ENCODE measurements at places on chromosomes 7 and 10. TPM values are rescaled to one million over a fixed set of nuclear protein-coding genes. Genes with fewer than 3 reads are reported as not detected.

GRCh38 chr10:79926037-79926436, 22.9 kb downstream of the SFTPD start:
- no peak for DNase-seq

- no peak for DNase-seq
Measured at GRCh38 chr10:128210215-128211063, 84.2 kb upstream of the MKI67 start.

- DNase-seq: no peak
Measured at GRCh38 chr7:146175716-146176115, 59.1 kb downstream of the CNTNAP2 start.

DNA sequence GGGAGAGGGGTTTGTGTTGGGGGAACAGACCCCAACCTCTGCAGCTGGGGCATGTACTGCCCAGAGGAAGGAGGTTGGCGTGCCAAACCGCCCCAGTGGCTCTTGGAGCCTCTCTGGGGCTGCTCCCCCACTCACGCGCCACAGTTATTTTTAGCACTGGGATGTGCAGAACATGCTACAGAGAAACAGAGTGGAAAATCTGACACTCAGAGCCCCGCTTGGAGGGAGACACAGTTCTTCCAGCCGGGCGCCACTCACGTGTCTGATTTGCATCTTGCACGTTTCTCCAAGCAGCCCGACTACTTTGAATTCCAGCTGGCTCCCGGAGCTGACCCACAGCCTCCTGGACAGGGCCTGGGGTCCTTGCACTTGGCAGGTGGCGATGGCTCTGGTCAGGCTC, 182.0 kb downstream of the RPS24 start:
- no peak for DNase-seq

DNA sequence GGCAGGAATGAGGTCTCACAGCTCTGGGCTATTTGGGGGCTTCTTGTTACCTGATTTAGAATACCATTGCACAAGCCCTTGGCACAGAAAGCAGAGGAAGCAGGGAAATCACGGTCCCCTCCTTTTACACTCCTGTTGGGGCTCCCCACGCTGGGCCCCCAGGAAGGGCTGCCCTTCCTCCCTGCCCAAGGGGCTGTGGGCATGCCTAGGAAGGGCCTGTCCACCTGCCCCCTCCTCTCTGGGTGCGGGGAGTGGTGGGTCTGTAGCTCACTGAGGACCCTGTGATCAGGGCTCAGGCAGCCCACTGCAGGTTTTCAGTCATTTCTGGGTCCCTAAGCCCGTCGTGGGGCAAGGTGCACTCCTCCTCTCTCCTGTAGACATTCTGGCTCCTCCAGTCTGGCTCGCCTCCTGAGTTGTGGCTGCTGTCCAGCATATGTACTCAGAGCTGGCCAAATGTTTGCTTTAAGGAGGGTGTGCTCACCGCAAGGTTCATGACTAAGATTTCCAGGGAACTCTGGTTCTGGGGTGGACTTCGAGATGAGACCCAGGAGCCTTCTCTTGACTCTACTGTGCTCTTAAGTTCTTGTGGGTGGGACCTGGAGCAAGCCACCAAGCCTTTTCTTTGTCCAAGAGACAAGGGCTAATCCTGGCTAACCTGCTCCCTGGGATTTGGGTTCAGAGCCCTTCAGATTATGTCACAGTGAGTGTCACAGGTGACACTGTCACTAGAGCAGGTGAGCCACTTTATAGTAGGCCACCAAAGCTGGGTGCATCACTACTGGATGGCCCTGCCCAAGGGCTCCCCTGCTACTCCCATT, 56.0 kb downstream of the TACR2 start:
- DNase-seq: no peak

DNA sequence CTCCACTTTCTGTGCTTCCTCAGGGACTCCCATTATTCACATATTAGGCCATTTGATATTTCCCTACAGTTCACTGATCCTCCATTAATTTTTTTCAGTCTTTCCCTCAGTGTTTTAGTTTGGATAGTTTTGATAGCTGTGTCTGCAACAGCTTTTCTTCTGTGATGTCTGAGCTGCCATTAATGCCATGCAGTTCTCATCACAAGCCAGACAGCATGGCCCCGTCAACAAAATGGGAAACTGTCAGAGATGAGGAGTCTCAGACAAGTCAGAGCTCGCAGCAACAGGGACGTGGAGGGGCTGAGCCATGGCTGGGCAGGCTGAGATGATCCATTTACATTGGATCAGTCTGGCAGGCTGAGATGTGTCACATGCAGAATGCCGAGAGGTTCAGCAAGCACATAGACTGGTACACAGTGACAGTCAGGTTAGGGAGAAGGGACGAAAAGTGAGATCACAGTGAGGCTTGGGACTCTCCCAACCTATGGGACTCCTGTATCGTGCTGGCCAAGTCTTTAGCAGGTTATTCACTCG, 65.4 kb downstream of the NPS start:
- no peak for DNase-seq

DNA sequence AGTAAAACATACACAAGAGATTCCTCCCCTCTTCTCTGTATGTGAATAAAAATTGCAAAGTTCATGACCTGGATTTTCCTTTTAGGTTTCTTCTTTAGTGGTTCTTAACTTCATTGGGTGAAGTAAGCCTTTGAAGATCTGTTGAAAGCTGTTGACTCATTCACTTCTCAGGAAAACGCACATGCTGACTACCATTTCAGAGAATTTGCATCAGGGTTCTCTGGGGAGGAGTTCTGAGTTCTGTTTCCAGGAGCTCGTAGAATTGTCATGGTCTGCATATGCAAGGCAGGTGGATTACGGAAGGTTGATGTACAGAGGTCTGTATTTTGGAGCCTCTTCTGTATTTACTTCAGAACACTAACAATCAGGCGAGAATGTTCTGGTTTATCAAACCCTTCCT, 962 bp upstream of the SLC26A4 start:
- peak; percentile 54 for DNase-seq

GRCh38 chr10:58951746-58952145, 224.7 kb upstream of the PHYHIPL start:
- DNase-seq: peak; percentile 45

DNA sequence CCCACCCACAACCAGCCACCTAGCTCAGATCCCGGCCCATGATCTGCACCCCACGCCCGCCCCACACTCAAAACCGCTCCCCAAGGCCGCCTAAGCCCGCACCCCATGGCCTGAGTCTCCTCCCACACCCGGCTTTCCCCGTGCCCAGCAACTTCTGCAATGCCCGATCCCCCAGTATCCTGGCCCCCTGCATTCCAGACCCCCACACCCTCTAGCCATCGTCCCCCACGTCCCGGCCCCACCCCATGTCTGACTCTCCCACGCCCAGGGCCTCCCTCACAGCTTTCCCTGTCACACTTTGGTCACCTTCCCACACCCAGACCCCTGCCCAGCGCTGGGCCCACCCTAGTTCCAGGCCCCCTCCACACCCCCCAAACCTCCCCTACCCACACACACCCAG, 20.1 kb upstream of the FXYD4 start:
- DNase-seq: no peak

- DNase-seq: no peak
Measured at GRCh38 chr7:114921631-114922025, 266 bp upstream of the MDFIC start.

- no peak for DNase-seq
Measured at GRCh38 chr10:114925587-114926586, 12.1 kb upstream of the TRUB1 start.

GRCh38 chr10:69475433-69475830, 24.2 kb downstream of the TSPAN15 start:
- DNase-seq: no peak

DNA sequence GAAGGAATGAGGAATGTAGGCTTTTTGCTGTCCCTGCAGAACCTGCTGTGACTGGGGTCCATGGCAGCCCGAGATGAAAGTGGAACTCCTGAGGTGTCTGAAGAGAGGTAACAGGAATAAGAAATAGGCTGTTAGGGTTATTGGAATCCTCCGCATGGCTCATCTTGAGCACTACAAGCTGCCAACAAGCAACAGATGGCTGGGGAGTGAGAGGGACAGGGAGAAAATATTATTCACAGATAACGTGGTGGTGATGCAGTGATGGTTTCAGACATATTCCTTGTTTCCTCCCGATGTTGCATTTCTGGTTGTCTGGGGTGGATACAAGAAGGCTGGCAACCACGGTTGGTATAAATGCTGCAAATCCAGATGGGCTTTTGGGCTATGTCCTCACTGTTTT, 46.1 kb downstream of the AP3M1 start:
- DNase-seq: no peak

- DNase-seq: peak; percentile 76
Measured at GRCh38 chr7:77425101-77426051, 9.2 kb upstream of the GSAP start.

DNA sequence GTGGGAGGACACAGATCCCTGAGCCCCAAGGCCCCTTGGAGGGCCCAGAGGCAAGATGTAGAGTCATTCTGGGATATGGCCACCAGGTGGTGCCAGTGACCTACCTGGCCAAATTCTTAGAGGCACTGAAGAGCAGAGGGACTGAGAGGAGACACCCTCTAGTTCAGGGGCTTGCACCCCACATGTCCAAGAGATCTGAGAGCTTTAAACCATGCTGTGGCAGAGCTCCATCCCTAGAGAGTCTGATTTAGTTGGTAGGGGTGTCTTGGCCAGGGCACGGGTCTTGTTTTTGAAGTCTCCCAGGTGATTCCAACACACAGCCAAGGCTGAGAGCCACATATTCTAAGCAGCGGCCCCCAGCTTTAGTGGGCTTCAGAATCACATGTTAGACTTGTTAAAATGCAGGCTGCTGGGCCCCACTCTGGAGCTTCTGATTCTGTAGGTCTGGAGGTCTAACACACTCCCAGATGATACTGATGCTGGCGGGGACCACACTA, 52.5 kb downstream of the PRF1 start:
- DNase-seq: no peak

GRCh38 chr10:49080071-49080470, 35.3 kb downstream of the VSTM4 start:
- DNase-seq: no peak

DNA sequence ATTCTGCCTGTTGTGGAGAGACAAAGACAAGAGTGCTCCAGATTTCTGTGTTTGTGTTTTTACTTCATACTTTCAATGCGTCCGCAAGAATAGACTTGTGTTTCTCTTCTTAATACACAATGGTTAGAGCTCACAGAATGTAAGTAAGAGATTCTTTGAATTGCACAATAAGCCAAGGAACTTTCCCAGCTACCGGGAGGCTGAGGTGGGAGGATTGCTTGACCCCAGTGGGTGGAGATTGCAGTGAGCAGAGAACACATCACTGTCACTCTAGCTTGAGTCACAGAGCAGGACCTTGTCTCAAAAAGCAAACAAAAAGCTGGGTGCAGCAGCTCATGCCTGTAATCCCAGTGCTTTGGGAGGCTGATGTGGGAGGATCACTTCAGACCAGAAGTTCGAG, 250.7 kb upstream of the MYO3A start:
- no peak for DNase-seq

- DNase-seq: no peak
Measured at GRCh38 chr10:24553051-24553612, 170.6 kb downstream of the ARHGAP21 start.

DNA sequence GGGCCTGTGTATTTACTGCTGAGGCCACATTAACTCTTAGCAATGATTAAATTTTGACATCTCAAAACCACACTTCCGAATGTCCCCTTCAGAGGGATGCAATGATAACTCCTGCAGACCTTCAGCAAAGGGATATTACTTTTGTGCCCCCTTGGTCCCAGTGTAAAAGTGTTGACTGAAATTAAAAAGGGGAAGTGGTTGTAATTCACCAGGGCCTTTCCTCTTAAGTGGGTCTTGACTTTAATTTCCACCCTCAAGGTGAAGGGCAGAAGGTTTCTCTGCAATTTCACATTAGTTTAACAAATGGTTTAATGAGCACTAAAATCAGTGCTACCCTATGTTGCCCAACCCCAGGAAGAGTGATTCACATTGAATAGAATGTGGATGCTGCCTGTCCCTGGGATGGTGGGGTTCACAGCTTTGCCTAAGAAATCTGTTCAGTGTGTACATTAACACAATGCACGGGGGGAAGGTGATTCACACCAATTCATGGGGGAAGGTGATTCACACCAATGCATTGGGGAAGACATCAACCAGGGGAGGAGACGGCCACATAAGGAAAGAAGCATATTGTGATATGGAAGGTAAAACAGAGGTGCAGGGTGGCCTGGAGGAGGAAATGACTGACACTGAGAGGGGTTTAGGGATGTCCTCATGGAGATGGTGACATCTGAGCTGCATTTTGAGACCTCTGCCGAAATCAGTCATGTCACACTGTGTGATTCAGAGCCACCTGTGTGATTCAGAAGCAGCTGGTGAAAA, 19.4 kb upstream of the TNS3 start:
- DNase-seq: peak; percentile 95

DNA sequence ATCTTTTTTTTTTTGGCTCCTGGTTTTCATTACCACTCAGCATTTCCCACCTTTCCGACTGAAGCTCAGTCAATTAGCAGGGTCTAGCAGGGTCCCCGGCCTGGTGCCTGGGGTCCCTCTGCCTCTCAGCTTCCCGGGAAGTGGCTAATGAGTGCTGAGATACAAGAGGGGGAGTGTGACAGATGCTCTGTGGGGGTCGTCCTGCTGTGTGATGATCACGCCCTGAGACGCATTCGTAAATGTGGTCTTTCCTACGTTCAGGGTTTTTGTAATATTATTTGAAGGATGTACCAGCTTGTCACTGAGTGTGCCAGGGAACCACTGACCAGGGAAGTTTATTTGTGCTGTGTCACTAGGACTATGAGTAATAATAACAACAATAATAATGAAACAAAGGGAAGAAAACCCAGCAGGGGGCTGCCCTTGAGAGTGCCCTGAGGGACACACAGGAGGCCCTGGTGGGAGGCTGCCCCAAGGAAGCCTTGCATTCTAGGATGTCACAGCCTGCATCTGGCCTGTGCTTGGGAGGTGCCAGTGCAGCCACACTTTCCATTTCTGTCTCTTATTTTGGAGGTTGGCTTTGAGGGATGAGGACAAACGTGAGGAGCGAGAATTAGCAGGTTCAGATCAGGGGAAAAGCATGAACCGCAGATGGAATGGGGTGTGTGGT, 337.8 kb downstream of the ADARB2 start:
- DNase-seq: no peak

DNA sequence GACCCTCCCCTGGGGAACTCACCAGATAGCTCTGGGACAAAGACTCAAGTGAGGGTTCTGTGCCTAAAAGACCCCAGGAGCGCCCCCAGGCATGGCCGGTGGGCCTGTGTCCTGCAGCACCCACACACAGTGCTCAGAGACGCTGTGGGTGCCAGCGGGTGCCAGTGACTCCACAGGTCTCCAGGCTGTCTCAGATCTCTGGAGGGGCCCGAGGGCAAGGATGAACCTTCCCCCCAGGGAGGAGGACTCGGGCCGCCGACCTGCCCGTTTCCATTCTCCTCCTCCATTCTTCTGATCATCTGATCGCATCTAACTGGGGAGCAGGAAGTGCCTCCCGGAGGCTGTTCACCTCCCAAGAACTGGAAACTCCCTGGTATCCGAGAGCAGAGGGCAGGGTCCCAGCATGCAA, 980 bp downstream of the ADAM8 start:
- peak; percentile 66 for DNase-seq

Gene IDI2
- not detected for polyA plus RNA-seq

Gene NXPH1
- polyA plus RNA-seq: not detected

Gene PALD1
- not detected for polyA plus RNA-seq

Gene EPO
- polyA plus RNA-seq: 0.65 TPM

Gene DPYSL4
- 0.62 TPM for polyA plus RNA-seq

Gene EN2
- not detected for polyA plus RNA-seq

Gene MYOZ1
- not detected for polyA plus RNA-seq
